ENCODE measurements at places on chromosomes 1 and 21.

- H3K27ac ChIP-seq: no peak overlapping the region
- H3K27me3 ChIP-seq: peaks cover 11% of the 10 kb centered on the region
- DNase-seq: no peak
- H3K36me3 ChIP-seq: no peaks in the 10 kb centered on the region
- H3K4me3 ChIP-seq: no peak overlapping the region
- H3K4me1 ChIP-seq: no peaks in the 10 kb centered on the region
Measured at GRCh38 chr1:20602851-20603450, 14.1 kb downstream of the CDA start.

- H3K27me3 ChIP-seq: no peaks in the 10 kb centered on the region
- H3K36me3 ChIP-seq: no peaks in the 10 kb centered on the region
- no peak overlapping the region for H3K4me3 ChIP-seq
- H3K4me1 ChIP-seq: peaks cover 9% of the 10 kb centered on the region
Measured at GRCh38 chr1:2385606-2386280, 5.6 kb downstream of the MORN1 start.

GRCh38 chr1:226973371-226973897, 33.3 kb downstream of the COQ8A start:
- DNase-seq: no peak
- no peak overlapping the region for H3K4me3 ChIP-seq
- H3K4me1 ChIP-seq: peaks cover 11% of the 10 kb centered on the region
- peak overlapping the region; percentile 64 for H3K27ac ChIP-seq

GRCh38 chr21:29297483-29298347, 1.0 kb upstream of the BACH1 start:
- peaks cover 12% of the 10 kb centered on the region for H3K36me3 ChIP-seq
- no peaks in the 10 kb centered on the region for H3K27me3 ChIP-seq
- peak overlapping the region; percentile 60 for H3K4me3 ChIP-seq

GRCh38 chr1:95048317-95048716, 24.4 kb downstream of the ALG14 start:
- no peak overlapping the region for H3K4me3 ChIP-seq
- H3K4me1 ChIP-seq: no peaks in the 10 kb centered on the region
- H3K36me3 ChIP-seq: no peaks in the 10 kb centered on the region
- DNase-seq: no peak
- no peak overlapping the region for H3K27ac ChIP-seq
- H3K27me3 ChIP-seq: no peaks in the 10 kb centered on the region

DNA sequence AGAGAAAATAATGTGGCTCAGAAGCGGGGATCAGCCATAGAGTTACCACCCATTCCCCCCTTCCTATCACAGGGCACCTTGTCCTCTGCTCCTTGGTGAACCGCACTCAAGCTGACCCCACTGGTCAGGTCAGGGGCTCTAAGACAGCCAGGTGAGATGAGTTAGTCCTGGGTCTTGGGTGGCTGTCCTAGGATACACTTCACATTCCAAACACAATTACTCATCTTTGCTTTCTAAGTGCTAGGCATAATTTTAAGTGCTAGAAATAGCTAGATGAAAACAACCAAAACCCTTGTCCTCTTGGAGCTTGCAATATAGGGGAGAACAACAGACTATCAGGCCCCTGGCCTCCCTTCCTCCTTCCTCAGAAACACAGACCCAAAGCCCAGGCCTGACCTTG, 7.8 kb upstream of the MUTYH start:
- no peak overlapping the region for H3K27ac ChIP-seq
- peaks cover 11% of the 10 kb centered on the region for H3K36me3 ChIP-seq
- peaks cover 6% of the 10 kb centered on the region for H3K4me1 ChIP-seq
- no peak for DNase-seq
- no peak overlapping the region for H3K4me3 ChIP-seq

- no peak overlapping the region for H3K4me3 ChIP-seq
- peaks cover 18% of the 10 kb centered on the region for H3K36me3 ChIP-seq
- H3K27me3 ChIP-seq: no peaks in the 10 kb centered on the region
Measured at GRCh38 chr21:34187935-34188334, 114.6 kb downstream of the MRPS6 start.

GRCh38 chr1:195243492-195243891, 1364.7 kb downstream of the KCNT2 start:
- no peak overlapping the region for H3K27ac ChIP-seq
- no peaks in the 10 kb centered on the region for H3K36me3 ChIP-seq
- H3K27me3 ChIP-seq: no peaks in the 10 kb centered on the region

DNA sequence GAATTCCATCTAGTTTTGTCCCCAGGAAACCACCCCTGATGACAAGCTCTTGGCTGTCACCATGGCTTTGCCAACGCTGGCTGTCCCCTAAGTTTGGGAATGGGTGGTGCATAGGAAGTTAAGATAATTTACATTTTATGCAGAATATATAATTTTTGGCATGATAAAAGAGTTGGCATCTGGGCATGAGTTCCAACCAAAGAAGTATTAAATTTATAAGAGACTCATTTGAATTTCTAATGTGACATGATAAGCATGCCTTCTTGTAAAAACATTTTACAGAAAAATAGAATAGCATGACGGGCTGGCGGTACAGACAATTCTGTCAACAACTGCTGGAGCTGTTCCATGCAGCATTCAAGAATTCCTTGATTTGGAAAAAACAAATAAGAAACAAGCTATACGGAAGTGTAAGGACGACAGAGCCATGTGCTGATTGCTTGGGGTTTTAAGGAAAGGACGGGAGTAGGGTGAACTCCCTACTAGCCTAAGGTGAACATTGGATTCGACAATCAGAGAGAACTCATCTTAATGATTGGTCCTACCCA, 106.8 kb upstream of the C1orf21 start:
- no peaks in the 10 kb centered on the region for H3K4me1 ChIP-seq
- DNase-seq: no peak
- no peaks in the 10 kb centered on the region for H3K36me3 ChIP-seq
- H3K4me3 ChIP-seq: no peak overlapping the region

DNA sequence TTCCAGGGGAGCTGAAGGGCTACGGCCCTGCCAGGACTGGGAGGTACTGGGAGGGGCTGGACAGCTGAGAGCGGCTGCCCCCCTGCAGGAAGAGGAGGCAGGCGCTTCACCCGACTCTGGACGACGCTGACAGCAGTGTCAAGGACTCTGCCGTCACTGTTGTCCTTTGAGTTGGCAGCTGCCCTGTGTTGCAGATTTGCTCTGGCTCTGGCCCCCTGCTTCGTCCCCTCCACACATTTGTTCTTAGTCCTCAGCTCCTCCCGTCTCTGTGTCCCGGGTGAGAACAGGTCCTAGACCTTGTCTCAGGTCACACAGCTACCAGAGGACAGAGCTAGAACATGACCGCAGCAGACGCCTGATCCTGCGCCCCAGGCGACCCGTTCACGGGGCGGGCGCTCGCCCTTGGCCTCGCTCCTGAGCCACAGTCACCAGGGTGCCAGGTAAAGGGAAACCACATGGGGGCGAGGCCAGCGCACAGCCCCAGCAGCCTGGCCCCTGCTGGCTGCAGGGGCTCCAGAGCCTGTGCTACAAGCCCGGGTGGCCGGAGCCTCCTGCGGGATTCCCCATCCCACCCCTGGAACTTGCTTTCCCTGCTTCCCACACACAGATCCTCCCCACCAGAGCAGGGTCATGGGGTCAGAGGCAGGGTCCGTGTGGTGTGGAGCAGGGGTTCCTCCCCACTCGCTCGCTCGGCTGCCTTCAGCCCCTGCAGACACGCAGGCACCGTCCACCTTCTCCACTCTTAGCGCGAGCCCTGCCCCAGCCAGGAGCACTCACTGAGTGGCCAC, 10.7 kb upstream of the NPHP4 start:
- no peak for DNase-seq
- H3K27me3 ChIP-seq: peaks cover 8% of the 10 kb centered on the region
- no peak overlapping the region for H3K27ac ChIP-seq
- H3K4me3 ChIP-seq: no peak overlapping the region
- peaks cover 13% of the 10 kb centered on the region for H3K4me1 ChIP-seq
- H3K36me3 ChIP-seq: no peaks in the 10 kb centered on the region

- H3K27me3 ChIP-seq: no peaks in the 10 kb centered on the region
- H3K36me3 ChIP-seq: peaks cover 3% of the 10 kb centered on the region
- H3K4me3 ChIP-seq: no peak overlapping the region
- H3K4me1 ChIP-seq: no peaks in the 10 kb centered on the region
- DNase-seq: peak; percentile 82
- H3K27ac ChIP-seq: no peak overlapping the region
Measured at GRCh38 chr1:180178511-180179161, 24.0 kb downstream of the QSOX1 start.

DNA sequence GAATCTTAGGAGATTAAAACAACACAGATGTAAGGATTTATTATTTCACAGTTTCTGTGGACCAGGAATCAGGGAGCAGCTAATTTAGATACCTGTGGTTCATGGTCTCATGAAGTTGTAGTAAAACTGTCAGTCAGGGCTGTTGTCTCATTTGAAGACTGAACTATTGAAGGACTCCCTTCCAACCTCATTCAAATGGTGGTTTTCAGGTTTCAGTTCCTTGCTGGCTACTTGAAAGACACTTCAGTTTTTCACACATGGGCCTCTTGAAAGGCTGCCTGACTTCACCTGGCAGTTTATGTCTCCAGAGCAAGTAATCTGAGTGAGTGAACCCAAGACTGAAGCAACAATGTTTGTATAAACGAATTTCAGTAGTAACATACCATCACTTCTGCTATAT, 915.9 kb downstream of the PLA2G4A start:
- H3K27ac ChIP-seq: no peak overlapping the region
- DNase-seq: no peak

DNA sequence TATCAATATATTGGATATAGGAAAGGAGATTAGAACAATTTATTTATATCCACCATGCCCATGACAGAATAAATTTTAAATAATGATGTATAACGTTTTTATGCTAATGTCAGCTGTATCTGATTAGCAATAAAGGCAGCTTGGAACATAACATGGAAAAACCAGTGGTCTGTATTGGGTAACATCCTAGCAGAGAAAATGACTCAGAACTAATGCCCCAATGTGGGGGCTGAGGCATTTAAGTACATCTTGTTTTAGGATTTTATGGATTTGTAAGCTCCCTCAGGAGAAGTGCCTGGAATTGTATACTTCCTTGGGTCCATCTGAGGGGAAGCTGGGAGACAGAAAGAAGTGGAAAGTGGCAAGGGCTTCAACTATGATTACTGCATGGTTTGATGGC, 82.3 kb downstream of the HMCN1 start:
- no peaks in the 10 kb centered on the region for H3K27me3 ChIP-seq
- H3K4me3 ChIP-seq: no peak overlapping the region
- no peaks in the 10 kb centered on the region for H3K36me3 ChIP-seq
- H3K4me1 ChIP-seq: peaks cover 5% of the 10 kb centered on the region
- no peak overlapping the region for H3K27ac ChIP-seq

GRCh38 chr1:223429313-223429731, 36.1 kb downstream of the CCDC185 start:
- H3K36me3 ChIP-seq: no peaks in the 10 kb centered on the region
- peaks cover 2% of the 10 kb centered on the region for H3K27me3 ChIP-seq
- no peak overlapping the region for H3K4me3 ChIP-seq
- no peaks in the 10 kb centered on the region for H3K4me1 ChIP-seq
- DNase-seq: no peak

GRCh38 chr1:81029266-81029665, 771.5 kb upstream of the ADGRL2 start:
- no peak overlapping the region for H3K27ac ChIP-seq
- no peak overlapping the region for H3K4me3 ChIP-seq
- H3K4me1 ChIP-seq: no peaks in the 10 kb centered on the region
- no peaks in the 10 kb centered on the region for H3K27me3 ChIP-seq

DNA sequence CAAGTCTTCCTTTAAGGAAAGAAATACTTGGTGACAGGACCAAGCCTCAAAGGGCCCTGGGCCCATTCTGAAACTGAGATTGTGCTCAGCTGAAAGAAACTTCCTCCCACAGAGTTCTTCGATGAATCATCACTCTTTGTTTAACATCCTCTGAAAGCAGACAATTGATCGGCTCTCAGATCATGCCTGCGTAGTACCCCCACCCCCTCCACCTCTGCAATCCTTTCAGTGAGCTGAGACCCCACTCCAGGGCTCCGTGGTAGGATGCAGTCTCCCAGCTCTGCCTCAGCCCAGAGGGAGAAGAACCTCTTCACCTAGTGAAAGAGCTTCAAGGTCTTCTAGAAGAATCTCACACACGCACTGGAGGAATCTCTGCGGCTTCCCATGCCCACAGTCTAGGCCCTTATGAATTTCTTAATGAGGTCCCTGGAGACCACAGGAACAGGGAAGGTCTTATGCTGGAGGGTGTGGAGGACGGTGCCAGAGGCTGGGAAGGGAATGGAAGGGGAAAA, 104.9 kb upstream of the SOD1 start:
- H3K4me1 ChIP-seq: peaks cover 52% of the 10 kb centered on the region
- H3K27ac ChIP-seq: peak overlapping the region; percentile 89
- H3K36me3 ChIP-seq: peaks cover 6% of the 10 kb centered on the region
- no peak for DNase-seq
- H3K4me3 ChIP-seq: no peak overlapping the region

Data from mesothelial cell of epicardium (in vitro differentiated cells).